ENCODE measurements at places on chromosomes 12 and 14.

DNA sequence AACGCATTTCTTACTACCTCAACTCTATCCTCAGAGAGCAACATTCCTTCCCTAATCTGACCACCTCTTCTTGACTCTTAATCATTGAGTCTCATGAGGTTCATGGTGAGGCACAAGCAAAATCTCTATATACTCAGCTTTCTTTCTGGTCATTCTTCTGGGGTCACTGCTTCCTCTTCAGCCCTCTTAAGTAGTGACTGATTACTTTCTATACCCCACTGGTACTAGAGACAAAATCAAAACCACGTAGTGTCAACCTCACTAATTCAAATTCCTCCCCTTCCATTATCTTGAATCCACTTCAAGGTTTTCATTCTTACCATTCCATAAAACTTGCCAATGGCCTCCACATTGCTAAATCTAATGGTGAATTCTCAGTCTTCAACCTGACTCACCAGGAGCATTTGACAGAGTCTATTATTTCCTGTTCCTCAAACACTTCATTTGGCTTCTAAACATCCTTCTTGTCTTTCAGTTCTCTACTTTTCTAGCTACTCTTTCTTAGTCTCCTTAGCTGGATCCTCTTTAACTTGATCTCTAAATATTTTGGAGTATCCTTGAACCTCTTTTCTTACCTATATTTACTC, 6.8 kb downstream of the WDHD1 start:
- no peak for DNase-seq

DNA sequence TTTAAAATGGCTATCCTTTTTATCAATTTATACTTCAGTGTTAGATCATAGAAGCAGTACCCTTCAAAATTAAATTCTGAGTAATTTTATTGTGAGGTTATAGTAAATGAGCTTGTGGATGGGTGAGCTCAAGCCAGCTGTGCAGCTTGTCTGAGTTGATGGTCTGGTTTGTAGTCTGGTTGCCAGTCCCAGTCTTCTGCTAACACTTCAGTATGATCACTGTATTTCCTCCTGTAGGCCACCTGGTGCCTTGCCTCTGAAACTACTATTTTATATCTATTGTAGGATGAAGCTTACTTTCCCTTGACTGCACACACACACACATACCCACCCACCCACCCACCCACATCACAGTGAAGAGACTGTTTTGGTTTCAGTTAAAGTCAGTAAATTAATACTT, 496.4 kb downstream of the PCNX1 start:
- DNase-seq = no peak

DNA sequence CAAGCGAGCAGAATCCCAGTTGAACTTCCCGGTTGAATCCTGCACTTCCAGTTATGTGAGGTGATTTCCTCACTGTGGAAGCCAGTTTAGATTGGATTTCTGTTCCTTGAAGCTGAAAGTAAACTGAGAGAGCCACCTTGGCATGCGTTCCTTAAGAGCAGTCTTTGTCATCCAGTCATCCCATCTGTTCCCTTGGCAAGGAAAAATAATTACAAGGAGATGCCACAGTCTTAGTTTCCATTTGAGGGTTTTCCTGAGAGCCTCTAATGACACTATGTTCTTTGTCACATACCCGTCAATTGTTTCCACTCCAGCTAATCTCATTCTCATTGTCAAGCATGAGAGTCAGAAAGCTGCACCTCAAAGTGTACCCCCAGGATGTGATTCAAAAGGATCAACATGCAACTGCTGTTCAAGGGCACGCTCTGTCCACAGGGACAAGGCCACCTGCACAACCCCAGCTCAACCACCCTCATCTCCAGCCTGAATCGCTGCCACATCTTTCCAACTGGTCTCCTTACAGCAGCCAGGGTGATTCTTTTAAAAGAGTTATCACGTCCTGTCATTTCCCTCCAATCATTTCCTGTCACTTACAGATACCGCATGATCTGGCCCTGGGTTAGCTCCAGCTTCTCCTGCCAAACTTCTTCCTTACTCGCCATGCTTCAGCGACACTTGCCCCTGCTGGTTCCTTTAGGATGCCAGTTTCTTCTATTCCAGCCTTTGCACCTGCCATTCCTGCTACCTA, 18.0 kb upstream of the TCP11L2 start:
- no peak for DNase-seq

- no peak for DNase-seq
Measured at GRCh38 chr14:103221781-103222358, 98.6 kb downstream of the TNFAIP2 start.

- no peak for DNase-seq
Measured at GRCh38 chr14:56044196-56044595, 74.0 kb upstream of the PELI2 start.

DNA sequence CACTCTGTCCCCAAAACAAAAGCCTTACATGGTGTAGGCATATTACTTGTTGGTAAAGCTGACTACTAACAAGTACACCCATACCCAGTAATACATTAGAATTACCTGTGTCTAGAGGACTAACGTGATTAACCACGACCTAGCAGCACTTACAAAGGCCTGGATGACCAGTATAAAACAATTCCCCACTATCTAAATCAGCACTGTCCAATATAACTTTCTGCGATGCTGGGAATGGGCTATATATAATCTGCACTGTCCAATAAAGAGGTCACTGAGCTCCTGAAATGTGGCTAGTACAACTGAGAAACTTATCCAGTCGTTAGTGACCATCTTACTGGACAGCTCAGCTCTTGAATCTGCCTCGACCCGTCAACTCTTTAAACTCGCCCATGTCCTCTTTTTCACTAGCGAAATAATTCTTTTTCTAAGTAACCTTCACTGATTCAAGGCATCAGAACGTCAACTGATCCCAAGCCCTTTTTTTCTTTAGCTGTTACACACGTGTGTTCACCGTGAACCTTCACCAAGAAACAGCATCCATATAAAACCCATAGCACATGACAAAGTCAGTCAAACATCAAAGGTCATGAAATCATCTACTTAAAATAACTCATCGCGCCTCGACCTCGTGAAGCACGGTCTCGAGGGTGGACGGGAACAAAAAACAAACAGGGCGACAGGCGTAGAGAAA, 905 bp upstream of the CIPC start:
- peak; percentile 68 for DNase-seq

- DNase-seq = no peak
Measured at GRCh38 chr12:52601671-52602070, 408 bp upstream of the KRT72 start.

- DNase-seq = no peak
Measured at GRCh38 chr14:79464468-79464867, 746.8 kb downstream of the DIO2 start.

DNA sequence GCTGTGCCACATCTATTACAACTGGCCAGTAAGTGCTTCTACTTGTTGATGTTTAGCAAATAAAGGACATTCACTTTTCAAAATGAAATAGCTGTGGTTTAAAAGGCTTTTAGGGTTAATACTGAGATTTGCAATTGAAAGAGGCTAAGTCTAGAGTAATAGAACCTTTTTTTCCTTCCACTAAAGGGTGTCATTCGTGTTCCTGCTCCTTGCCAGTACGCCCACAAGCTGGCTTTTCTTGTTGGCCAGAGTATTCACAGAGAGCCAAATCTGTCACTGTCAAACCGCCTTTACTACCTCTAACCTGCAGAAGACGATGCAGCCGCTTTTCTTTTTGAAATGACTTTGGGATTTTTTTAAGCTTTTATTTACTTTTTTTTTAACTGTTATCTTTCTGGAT, 33.6 kb downstream of the PIWIL1 start:
- no peak for DNase-seq

GRCh38 chr12:52806821-52807543, 6.9 kb downstream of the KRT4 start:
- DNase-seq = no peak

DNA sequence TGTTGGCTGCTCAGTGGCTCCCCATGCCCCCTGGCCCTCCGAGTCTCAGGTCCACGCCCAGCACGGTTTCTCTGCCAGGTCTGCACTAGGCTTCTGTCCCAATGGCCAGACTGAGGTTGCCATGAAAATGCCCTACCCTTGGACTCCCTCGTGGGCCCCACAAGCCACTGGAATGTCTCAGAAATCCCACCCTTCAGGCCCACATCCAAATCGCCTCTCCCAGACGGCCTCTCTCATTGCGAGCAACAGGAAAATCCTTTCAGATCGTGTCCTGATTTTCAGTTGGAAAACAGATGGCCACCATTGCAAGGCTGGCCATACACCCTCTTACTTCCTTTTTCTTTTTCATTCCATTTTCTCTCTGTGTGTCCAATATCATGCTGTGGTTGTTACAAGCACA, 77.3 kb downstream of the IRF2BPL start:
- DNase-seq = no peak

DNA sequence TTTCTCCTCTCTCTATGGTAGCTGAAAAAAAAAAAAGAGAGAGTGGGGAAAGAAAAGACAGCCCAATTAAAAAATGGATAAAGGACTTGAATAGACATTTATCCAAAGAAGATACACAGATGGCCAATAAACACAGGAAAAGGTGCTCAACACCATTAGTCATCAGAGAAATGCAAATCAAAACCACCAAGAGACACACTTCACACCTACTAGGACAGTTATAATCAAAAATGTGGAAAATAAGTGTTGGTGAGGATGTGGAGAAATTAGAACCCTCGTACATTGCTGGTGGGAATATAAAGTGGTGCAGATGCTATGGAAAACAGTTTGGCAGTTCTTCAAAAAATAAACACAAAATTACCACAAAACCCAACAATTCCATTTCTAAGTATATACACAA, 172.4 kb upstream of the GRIN2B start:
- no peak for DNase-seq

- no peak for DNase-seq
Measured at GRCh38 chr12:125159702-125160101, 94.5 kb downstream of the AACS start.

DNA sequence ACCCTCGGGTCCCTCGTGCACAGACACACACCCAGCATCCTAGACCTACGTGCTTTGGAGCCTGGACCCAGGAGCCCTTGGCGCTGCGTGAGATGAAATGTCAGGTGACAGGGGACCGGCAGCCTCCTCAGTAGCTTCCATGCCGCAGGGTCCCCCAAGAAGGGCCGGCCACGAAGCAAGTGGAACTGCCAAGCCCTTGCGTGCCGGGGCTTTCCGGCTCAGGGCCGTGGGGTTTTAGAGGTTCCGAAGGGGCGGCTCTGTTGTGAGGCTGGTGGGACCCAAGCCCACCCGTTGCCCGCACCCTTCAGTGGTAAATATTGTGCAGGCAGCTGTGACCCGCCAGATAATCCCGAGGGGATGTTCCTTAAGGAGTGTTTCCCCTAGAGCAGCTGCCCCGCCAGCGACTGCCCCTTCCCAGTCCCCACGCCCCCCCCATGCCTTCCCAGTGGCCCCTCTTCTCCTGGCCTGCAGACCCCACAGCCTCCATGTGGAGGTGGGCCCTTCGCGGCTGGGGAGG, 133.7 kb downstream of the ADGRD1 start:
- no peak for DNase-seq

- no peak for DNase-seq
Measured at GRCh38 chr14:104066279-104066678, 19.2 kb upstream of the ASPG start.

DNA sequence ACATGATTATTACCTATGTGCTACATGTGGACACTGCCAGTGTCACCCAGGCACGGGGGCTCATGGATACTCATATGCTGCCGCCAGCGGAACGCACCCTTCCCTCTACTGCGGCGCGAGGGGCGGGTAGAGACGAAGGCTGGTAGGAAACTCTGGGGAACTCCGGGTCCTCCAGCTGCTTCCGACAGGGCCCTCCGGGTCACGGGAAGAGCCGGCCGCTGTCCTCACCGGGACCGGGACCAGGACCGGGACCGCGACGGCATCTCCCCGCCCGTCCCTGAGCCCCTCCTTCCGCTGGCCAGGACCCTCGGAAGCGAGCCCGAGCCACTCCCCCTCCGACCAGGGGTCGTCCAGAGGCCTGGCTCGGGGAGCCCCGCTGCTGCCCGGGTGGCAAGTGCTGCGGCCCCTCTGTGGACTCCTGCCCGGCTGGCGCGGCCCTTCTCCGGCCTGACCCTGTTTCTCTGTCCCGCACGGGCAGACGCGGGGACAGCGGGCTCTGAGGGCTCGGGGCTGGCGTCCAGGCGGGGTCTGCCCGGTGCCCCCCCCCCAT, 209.6 kb downstream of the ADGRD1 start:
- DNase-seq = no peak

DNA sequence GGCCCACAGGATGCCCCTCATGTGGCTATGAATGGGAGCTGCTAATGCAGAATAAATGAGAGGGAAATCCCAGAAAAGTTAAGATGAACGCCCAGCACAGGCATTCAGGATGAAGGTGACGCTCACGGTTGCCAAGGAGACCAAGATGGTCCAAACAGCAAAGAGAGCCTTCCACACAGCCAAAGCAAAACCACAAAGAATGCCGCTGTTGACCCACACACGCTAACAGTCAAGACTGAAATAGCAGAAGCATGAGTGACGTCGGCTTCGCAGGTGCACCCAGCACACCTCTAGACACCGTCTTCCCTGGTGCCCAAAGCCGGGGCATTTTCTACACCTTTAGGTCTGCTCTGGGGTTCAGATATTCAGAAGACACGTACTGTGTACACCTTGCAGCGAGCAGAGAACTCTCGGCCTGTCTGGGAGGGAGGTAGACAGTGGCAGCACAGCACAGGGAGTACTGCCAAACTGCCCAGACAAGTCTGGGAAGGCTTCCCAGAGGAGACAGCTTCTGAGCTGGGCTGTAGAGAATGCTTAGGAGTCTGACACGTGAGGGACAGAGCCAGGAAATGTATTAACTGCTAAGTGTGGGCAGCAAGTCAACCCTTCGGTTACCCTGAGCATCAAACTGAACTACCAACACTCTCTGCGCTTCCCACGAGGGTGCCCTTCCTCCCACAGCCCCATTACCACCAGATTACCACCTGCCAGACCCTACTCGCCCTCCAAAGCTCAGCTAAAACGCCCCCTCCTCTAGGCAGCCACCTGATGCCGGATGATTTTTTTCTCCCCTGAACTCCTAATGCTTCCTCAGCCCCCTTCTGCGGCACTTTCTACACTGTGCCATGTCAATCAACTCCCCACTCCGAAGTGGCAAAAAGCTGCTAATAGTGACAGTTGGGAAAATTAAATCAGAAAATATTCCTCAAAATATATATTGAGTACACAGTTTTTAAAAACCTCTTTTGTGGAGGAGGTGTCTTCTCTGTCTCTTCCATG, 50.1 kb downstream of the CCDC88C start:
- no peak for DNase-seq

Data from right lung (tissue), 10 donors.